ENCODE measurements at places on chromosomes 11 and 22.
A peak's percentile ranks its signal among the peaks of the same experiment; 100 is the strongest.

- DNase-seq: peak; percentile 32
Measured at GRCh38 chr11:95364324-95365295, 133.6 kb upstream of the SESN3 start.

GRCh38 chr22:31139866-31140716, at the start of gene PLA2G3:
TSS of gene PLA2G3 (minus strand) at chr22:31140508. CDS start at chr22:31140354, 154 bp downstream.
- DNase-seq: peak; percentile 34

GRCh38 chr22:19761725-19762567, 1.4 kb downstream of the TBX1 start:
- no peak for DNase-seq

- no peak for DNase-seq
Measured at GRCh38 chr11:106551744-106552673, 466.3 kb downstream of the GUCY1A2 start.

- DNase-seq: no peak
Measured at GRCh38 chr11:2164081-2164480, 3.1 kb upstream of the INS start.

- DNase-seq: no peak
Measured at GRCh38 chr22:23383491-23384361, 196.4 kb downstream of the IGLL1 start.
